ENCODE measurements at places on chromosomes 3 and 15.

DNA sequence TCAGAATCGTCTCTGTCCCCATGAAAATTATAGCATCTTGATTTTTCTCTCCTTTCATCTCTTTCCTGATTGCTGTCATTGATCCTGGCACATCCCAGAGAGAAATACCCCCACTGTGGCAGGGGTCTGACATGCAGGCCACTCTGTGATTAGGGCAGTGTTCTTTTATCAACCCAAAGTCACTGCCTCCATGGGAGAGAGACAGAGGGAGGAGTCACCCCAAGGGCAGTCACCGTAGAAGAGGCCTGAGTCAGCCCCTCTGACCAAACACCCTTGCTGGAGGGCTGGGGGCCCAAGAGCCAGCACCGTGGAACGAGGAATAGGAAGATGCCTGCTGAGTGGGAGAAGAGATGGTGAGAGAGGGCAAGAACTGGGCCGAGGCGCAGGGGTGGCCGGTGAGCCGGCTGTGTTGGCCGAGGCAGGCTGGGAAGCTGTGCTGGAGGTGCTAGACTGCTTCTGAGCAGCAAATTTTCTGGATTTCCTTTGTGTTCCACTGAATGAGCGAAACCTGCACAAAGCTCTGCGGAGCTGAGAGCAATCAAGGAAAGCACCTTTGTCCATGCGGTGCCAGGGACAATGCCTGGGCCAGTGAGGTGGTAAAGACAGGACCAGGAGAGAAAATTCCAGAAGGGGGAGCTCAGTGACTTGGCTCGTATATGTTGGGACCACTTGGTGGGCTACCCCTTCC is 103.8 kb downstream of the ADCY5 start:
- DNase-seq: no peak

DNA sequence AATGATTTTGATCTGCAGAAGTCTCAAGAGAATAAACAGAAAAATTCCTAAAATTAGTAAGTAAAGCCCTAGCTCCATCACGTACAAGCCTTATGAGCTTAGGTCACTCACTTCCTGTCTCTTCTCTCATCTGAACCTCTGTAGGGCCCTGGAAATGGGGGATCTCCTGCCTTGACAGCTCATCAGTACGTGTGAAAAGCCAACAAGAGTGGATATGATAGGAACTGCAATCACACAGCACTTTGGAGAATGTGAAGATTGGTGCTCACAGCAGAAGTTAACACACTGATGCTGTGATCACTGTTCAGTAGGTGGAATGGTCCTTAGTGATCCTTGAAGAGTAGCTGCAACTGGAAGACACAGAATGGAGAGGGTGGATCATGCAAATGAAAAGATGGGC is 27.8 kb upstream of the ALDH1L1 start:
- DNase-seq: no peak

GRCh38 chr15:87739081-87739480 is 517.5 kb downstream of the NTRK3 start:
- no peak for DNase-seq

DNA sequence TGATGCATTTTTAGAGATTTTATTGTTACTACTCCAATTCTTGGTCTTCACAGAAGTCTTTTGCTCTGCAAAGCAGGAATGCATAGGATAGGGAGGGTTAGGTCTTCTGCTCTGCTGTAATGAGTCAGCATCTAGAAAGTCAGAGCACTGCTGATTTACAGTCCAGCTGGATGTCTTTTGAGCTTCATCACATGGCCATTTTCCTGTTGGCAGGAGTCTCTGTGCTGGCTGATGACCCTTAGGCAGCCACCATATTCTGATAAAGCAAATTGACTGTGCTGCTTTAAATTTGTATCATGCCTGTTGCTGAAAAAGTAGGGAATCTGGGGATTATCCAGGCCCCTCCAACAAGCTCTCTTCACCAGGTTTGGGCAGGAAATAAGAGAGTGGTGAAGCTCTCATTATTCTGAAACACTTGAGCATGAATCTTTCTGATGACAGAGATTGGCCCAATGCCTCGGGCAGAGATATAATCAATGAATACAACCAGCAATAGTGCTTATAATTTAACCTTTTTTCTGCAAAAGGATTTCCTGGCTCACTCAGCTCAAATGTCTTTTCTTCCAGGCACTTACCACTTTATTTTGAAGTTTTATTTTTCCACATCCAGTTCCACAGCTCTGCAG is 9.7 kb upstream of the CRBN start:
- DNase-seq: no peak

DNA sequence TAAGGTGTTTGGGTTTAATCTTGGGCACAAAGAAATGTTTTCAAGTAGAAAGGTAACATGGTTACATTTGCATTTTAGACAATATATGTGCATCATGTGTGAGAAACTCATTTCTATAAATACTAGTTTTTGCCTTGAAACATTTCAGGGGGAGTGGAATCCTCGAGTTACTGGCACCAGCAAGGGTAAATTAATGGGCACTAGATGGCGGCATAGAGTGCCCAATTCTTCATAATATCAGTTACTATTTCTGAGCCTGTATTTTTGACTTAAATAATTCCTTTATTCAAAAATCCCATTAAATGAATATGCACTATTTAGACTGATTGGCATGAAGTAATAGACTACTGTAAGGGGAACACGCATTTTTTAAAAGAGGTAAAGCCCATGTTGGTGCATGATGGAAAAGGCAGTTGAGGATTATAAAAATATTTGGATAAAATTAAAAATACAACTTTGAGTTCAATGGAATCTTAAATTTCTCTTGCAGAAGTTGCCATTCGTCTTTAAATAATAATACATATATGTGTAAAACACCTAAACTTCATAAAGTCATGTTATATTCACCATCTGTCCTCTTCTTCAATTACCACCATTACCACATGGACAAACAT is 106.3 kb downstream of the ZBTB20 start:
- DNase-seq: no peak

DNA sequence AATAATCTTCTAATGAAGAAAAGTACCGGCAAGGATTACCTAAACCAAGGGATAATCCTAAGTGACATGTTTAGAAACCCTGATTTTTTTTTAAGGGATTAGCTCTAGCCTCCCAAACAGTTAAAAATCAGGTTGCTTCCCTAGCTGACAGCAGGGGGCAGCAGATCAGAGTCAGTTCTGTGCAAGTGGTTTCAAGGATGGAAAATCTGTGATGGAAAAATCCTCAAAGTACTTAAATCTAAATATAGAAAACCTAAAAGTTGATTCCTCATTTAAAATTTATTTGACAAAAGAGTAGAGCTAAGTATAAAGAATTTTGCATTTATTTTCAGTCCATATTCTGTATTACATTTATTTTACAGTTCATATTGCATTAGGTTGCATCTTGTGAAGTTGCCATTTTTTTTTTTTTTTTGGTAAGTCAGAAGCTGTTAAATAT is 107.6 kb downstream of the PEX5L start:
- peak; percentile 18 for DNase-seq

- no peak for DNase-seq
These were observed 368.2 kb downstream of the IL20RB start for GRCh38 chr3:137325934-137326333.

- no peak for DNase-seq
These were observed 156.1 kb downstream of the ROBO2 start for GRCh38 chr3:77195766-77196545.

DNA sequence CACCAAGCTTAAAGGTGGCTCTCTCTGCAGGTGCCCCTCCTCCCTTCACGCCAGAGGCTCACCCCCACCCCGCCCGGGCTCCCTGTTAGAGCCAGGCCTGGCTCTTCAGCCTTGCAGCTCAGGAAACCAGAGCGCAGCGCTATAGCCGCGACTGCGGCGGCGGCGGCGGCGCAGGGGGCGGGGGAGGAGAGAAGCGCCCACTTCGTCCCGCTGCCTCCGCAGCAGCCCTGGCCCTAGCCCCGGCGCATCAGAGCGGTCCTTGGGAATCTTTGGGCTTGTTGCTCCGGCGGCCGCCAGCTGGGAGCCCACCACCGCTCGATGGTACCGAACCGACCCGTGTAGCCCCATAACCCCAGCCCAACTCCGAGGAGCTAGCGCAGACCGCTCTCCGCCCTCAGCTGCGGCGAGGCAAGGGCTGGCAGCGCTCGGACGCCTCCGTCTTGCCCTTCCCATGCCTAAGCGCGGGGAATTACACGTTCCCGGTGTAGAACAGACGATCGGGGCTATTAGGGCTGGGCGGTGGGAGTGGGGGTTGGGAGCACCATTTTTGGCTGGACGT is 1.2 kb downstream of the RASGRF1 start:
- no peak for DNase-seq

Measured in stimulated activated CD8-positive, alpha-beta memory T cell treated with anti-CD3 and anti-CD28 coated beads, Interleukin-2, amount 100 ng/mL, for 48 hours (primary cell).